ENCODE measurements at places on chromosomes 6 and 20. TPM values are rescaled to one million over a fixed set of nuclear protein-coding genes. Genes with fewer than 3 reads are reported as not detected.

Gene USP49
- total RNA-seq: 2.4 TPM

Gene WDR27
- total RNA-seq: 35.8 TPM

Gene HMGCLL1
- 1.6 TPM for total RNA-seq

Gene OR2B6
- not detected for total RNA-seq

DNA sequence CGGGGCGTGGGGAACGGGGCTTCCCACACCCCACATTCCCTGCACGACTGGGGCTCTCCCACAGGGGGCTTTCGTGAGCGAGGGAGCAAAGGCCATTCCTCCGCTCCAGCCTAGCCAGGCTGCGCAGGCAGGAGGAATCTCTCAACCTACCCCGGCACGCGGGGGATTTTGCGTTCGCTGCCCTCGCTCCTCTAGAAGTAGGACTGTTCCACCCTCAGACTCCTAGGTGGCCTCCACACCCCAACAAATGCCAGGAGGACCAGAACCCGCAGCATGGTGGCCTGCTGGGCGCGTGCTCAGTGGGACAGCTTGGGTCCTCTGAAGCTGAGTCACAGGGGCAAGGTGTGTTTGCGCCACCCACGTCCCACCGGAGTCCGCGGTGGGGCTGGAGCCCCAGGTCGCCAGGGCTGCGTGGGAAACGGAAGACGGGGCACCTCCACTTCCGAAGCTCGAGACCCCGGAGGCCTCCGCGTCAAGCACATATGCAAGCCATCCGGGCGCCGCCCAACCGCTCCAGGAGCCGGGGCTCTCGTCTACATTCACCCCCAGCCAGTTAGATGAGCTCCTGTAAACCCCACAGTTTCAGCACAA, 1938.5 kb upstream of the DEFB115 start:
- DNase-seq: no peak
- H3K27me3 ChIP-seq: no peaks in the 10 kb centered on the region
- H3K4me1 ChIP-seq: no peaks in the 10 kb centered on the region
- H3K36me3 ChIP-seq: no peaks in the 10 kb centered on the region
- H3K27ac ChIP-seq: no peak overlapping the region
- H3K4me3 ChIP-seq: no peak overlapping the region

DNA sequence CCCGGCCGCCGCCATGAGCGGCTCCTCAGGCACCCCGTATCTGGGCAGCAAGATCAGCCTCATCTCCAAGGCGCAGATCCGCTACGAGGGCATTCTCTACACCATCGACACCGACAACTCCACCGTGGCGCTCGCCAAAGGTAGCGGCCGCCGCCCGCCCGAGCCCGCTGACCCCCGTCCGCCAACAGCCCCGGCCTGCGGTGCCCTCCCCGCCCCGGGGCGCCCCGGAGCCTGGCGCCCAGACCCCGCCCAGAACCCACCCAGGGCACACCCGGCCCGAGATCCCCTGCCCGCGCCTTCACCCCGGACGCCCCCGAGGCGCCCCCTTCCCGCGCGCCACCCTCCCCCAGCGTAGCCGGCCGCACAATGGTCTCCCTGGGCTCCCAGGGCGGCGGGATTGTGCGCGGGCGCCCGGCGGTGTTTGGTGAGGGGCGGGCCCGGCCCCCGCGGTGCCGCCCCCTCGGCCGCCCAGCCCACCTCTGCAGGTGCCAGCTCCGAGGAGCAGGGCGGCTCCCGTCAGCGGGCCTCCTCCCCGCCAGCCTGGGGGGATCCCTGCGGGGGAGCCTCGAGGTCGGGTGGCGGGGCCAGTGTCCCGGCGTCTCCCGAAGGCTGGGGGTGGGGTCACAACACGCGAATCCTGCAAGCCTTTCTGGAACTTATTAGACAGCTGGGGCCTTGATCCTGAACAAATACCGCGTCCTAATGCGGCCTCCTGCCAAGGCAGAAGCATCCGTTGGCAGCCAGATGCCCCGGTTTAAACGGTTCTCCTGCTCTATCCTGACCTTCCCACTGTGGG, 577 bp downstream of the LSM14B start:
- peak overlapping the region; percentile 90 for H3K27ac ChIP-seq
- H3K4me1 ChIP-seq: peaks cover 6% of the 10 kb centered on the region
- no peaks in the 10 kb centered on the region for H3K27me3 ChIP-seq
- no peaks in the 10 kb centered on the region for H3K36me3 ChIP-seq

DNA sequence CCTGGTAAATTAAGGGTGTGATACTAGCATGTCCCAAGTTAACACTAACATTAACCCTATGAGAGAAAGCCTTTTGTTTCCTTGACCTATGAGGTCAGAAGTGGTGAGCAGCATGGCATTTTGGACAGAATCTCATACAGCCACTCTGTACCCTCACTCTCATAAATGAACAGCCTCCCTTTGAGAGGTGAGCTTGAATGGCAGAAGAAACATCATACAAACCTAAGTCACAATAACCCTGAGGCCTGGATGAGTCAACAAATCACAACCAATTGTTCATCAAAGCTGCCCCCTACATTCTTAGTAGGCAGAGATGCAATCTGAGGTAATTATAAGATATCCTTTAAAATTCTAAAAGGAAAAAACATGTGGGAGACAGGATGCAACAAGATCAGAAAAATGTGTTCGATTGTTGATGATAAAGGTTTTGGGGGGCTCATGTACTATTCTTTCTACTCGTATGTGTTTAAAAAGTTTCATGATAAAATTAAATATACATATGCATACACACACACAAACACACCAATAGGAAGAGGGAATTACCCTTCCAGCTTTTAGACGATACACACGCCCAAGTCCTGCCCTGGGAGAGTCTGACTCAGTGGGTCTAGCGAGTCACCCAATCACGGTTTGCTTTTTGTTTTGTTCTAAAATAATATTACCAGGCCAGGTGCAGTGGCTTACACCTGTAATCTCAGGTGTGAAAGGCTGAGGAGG, 117.3 kb downstream of the ARHGAP18 start:
- H3K4me3 ChIP-seq: no peak overlapping the region
- H3K4me1 ChIP-seq: no peaks in the 10 kb centered on the region
- no peaks in the 10 kb centered on the region for H3K36me3 ChIP-seq
- DNase-seq: no peak

GRCh38 chr20:54345301-54345724, 130.1 kb upstream of the DOK5 start:
- DNase-seq: no peak
- peaks cover 3% of the 10 kb centered on the region for H3K4me1 ChIP-seq
- H3K36me3 ChIP-seq: no peaks in the 10 kb centered on the region
- H3K27ac ChIP-seq: no peak overlapping the region
- H3K4me3 ChIP-seq: no peak overlapping the region
- no peaks in the 10 kb centered on the region for H3K27me3 ChIP-seq

- no peak for DNase-seq
- H3K4me1 ChIP-seq: peaks cover 20% of the 10 kb centered on the region
- no peaks in the 10 kb centered on the region for H3K36me3 ChIP-seq
- no peaks in the 10 kb centered on the region for H3K27me3 ChIP-seq
- no peak overlapping the region for H3K4me3 ChIP-seq
Observed at GRCh38 chr20:57693002-57693582, 16.7 kb downstream of the PMEPA1 start.

- peaks cover 1% of the 10 kb centered on the region for H3K4me1 ChIP-seq
- H3K27me3 ChIP-seq: no peaks in the 10 kb centered on the region
- H3K36me3 ChIP-seq: no peaks in the 10 kb centered on the region
- H3K4me3 ChIP-seq: no peak overlapping the region
- H3K27ac ChIP-seq: no peak overlapping the region
- no peak for DNase-seq
Observed at GRCh38 chr6:159904497-159904911, 13.7 kb downstream of the MAS1 start.

Measured in ovary (tissue), 10 donors.